ENCODE measurements at places on chromosomes 1 and 21.

DNA sequence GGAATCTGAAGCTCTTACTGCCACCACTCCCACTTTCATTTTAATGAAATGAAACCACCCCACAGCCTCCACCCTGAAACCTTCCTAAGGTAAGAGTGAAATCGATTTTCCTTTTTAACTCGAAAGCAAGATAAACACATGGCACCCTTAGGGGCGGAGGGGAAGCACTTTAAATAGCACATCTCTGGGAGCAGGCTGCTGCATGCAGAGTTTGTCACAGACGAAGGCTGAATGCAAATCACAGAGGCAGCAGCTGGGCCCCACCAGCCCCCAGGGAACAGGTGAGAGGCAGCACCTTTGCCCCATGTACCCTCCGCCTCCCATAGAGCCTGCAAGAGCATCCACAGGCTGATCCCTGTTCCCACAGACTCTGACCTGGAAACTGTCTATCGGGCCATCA is 60.0 kb upstream of the GRIK3 start:
- DNase-seq, result no peak

DNA sequence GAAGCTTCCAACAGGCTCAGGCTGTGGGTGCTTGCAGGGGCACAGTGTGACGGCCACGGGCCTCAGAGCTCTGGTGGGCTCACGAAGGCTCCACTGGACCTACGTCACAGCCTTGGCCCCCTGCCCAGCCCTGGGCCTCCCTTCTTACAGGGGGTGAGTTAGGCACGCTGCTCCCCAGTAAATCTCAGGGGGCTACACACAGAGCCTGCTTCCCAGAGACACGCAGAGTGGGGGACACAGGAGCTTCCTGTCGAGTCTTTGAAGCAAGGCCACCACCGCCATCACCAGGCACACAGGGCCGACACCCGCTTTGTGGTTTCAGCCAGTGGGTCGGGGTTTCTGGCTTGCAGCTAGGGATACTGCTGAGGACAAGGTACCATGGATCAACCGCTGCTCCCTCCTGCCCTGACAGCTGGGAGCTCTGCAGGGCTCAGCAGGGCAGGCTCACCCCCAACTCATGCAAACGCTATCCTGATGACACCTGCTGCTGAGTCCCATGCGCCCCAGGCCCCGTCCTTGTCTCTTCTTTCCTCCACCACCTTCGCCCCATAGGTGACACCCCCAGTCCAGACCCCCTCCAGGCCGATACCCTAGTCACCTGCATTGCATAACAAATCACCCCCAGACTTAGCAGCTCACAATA is 5.5 kb upstream of the CFAP410 start:
- no peak for DNase-seq

GRCh38 chr1:181318858-181319235 is 164.5 kb upstream of the CACNA1E start:
- DNase-seq, result no peak

- no peak for DNase-seq
Observed at GRCh38 chr21:42248783-42249597, 30.1 kb downstream of the ABCG1 start.

GRCh38 chr1:8096105-8097011 is 70.2 kb upstream of the ERRFI1 start:
- no peak for DNase-seq

- DNase-seq, result no peak
Observed at GRCh38 chr1:201631037-201631436, 92.1 kb downstream of the NAV1 start.

DNA sequence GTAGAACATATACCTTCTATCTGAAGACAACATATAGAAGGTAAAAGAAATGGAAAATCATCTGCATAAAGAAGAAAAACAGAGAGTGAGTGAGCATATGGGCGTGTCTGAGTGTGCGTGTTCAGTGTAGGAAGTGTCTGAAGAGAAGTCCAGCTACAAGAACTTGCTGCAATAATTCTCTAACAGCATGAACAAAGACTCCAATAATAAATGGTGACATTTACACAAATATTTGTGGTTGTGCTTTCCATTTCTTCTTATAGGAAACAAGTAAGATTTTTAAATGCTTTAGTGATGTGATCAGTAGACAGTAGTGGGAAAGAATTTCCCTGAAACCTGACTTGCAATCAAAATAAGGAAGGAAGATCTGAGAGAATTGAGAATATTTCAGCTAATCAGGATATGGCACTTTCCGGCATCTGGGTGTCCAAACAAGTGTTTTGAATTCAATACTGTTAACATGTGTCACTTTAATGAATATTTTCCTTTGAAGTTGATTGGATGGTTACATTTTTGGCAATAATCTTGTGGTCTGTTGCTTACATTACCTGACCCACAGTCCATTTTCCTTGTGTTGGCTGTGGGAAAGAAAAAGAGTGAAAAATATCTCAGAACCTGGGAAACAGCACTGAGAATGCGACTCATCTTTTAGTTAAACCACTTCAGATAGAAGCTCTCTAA is 154.0 kb downstream of the TGFB2 start:
- DNase-seq, result no peak

DNA sequence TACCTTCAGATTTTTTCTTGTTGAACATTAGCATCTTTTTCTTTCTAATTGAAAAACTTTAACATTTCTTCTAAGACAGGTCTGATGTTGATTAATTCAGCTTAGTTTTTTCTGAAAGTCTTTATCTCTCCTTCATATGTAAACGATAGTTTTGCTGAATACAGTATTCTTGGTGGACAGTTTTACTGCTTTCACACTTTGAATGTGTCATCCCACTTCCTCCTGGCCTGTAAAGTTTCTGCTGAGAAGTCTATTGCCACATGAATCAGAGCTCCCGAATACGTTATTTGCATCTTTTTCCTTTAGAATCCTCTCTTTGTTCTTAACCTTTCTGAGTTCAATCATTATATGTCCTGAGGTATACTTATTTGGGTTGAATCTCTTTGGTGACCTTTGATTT is 344.2 kb downstream of the OLFM3 start:
- no peak for DNase-seq

DNA sequence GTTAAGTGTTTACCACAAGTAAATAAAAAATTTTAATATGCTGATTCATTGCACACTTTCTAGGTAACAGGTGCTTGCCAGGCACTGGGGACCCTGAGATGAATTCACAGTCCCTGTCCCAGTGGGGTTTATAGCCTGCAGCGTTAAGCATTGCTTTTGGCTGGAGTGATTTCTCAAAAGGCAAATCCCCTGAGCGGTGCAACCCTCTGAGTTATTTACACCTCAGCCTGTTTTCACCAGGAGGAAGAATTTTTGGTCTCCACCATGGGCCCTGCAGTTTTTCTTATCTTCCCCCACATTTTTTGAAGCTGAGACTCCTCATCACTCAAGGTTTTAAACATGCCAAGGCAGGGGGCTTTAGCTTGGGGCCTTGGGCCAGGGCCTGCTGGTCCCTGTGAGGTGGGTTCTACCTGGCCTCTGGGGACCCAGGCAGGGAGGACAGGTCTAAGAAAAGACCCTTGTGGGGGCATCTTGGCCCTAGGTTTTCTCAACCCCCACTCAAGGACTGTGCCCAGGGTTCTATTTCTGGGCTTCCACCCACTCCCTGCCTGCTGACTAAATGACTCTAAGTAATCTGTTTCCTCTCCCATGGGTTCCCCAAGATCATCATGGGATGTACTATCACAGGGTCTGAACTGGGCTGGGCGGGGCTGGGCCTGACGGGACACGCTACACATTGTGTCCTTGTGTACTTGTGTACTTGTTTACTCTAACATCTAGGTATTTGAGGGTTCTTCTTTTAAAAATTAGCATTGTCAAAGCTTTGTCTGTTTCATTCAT is 10.2 kb upstream of the CHIT1 start:
- no peak for DNase-seq

GRCh38 chr1:205714190-205714905 is 34.0 kb upstream of the SLC45A3 start:
- no peak for DNase-seq

DNA sequence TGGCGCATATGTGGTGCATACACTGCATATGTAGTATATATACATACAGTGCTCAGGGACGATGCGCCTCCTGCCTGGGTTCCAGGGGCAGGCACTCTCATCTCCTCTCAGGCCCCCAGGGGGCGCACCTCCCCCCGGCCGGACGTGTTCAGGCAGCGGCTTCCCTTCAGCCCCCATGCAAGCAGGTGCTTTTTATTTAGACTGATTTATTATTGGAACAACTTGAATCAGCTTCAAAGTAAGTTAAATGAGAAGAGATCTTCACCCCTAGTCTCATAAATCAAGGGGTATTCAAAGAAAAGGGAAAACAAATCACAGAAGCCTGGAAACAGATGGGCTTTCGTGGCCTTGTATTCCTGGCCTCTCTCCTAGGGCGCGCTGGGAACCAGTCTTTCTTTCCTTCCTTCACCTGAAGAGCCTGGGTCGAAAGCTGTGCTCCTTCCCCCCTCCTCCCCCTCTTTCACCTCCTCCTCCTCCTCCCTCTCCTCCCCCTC is 64.6 kb downstream of the UBIAD1 start:
- DNase-seq, result peak; percentile 49

DNA sequence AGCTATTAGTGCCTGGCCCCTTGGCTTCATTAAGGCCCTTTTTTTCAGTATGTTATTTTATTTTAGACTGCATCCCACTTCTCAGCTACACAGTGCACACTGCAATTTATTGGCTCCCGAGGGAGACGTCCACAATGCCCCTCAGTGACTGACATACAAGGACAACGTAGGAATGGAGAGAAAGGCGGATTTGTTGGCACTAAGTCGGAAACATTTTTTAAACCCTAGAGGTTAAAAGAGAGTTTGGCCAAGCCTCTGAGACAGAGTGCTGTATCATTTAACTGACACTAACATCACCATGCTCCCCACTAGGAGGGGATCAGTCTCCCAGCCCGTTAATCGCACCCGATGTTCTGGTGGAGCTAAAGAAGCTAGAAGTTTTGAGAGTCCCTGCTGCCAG is 45.7 kb upstream of the FOXD3 start:
- no peak for DNase-seq

DNA sequence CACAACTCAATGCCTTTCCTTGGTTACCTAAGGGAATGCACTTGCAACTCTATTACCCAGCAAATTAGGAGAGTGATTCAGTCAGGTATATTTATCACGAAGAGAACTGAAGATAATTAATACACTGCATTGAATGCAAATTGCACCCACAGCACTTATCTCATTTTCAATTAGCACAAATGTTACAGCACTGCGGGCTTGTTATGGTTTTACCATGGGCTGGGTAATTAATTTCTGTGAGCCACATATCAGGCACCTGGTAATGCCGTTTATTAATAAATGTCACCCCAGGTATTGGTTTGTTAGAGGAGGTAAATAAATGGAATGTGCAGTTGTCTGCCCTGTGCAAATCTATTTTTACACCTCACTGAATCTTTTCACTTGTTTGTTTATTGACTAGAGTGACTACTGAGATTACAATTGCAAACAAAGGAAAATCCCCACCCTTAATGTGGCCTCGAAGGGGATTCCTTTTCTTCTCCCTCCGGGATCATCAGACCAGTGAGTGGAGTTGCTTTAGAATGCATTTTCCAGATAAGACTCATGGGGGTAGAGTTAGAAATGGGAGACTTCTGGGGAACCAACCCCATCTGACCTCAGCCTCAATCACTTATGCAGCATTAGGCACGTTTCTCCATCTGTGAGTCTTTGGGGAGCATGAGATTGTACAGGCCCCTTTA is 269.3 kb downstream of the RPS6KC1 start:
- DNase-seq, result no peak

GRCh38 chr1:221724931-221725605 is 16.8 kb downstream of the DUSP10 start:
- DNase-seq, result no peak

GRCh38 chr1:168392958-168393549 is 112.4 kb downstream of the TBX19 start:
- DNase-seq, result no peak

GRCh38 chr1:42806593-42806992 is 10.3 kb upstream of the ERMAP start:
- DNase-seq, result no peak

DNA sequence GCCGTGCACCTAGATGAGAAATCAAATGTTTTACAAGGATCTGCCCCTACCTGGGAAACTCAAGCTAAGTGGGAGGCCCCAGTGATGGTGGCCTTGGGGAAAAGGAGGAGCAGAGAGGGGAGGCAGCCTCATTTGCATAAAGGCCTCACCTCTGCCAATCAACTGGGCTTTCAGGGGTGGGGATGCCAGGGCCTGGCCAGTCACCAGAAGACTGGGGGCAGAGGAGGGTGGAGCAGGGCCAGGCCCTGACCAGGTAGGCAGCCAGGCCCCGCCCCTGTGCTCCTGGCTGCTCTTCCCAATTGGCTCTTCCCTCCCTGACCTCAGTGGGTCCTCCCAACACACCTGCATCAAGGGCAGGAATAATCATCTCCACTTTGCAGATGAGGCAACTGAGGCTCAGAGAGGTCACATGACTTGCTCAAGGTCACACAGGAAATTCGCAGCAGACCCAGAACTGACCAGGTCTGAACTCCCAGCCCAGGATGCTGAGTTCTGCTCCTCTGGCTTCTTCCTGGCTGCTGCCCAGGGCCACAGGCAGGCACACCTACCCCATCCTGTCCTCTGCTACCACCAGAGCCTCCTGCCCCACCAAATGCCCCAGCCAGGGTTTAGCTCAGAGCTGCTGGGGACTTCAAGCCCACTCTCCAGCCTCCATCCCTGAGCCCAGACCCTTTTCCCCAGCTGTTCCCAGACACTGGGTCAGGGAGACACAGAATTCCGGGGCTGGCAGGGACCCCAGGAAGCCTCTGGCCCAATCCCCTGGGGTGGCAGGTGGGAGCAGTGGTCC is 677.9 kb downstream of the MATN1 start:
- no peak for DNase-seq

DNA sequence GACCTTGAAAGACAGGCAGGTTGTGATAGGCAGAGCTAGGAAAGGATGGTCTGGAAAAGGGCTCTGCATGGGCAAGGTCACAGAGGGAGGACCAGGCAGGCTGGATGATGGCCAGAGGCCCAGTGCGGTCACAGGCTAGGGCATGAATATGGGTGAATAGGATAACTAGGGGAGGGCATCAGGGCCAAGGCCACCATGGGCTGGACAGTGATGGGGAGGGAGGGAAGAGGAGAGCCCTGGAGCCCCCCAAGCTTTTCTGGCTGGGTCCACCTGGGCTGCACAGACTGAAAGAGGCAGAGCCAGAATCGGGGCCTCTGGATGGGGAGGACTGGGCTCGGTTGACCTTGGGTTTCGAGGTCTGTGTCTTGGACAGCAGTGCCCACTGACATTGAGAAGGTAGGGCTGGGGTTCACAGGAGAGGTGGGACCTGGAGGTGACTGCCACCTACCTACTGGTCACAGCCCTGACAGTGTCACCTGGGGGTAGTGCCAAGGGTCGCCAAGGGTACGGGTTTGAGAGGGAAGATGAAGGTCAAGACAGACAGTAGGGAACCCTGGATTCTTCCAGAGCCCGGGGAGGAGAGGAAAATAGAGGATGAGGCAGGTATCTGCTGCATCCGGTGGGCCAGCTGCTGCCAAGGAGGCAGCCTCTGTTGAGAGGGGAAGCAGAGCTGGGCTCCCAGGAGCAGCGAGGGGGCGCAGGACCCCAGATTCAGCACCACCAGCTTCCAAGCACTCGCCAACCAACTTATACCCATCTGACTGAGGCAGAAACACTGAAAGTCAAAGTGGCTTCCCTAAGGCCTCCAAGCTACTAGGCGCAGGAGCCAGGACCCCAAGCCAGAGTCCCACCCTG is 6.1 kb upstream of the NPHP4 start:
- DNase-seq, result no peak

- DNase-seq, result no peak
Observed at GRCh38 chr1:25572708-25573590, 29.5 kb downstream of the LDLRAP1 start.

All from stimulated activated CD4-positive, alpha-beta T cell treated with anti-CD3 and anti-CD28 coated beads, Interleukin-1b, Interleukin-23, amount 100 ng/mL, for 24 hours (primary cell).